ENCODE measurements at places on chromosomes 16 and 17.
A peak's percentile ranks its signal among the peaks of the same experiment; 100 is the strongest.

- no peak for DNase-seq
Observed at GRCh38 chr17:78432226-78433012, 54.0 kb downstream of the PGS1 start.

DNA sequence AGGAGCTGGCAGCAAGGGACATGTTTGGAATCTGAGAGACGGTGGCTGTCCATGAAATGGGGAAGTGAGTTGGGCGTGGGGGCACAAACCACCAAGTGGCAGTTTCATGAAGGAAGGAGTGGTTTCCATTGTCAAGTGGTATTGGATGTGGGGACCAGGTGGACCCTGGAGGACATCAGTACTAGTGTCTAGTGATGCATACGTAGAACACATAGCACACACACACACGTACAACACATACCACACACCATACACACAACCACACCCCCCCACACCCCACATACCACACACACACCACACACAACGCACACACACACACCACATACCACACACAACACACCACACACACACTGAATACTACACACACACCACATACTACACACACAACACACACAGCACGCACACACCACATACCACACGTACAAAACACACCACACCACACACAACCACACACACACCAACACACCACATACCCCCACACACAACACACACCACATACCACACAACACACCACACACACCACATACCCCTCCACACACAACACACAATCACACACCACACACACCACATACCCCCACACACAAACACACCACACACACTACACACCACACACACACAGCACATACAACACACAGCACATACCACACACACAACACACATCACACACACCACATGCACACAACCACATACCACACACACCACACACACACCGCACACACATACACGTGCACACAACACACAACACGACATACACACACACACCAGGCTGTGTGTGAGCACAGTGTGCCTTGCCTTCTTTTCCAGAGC is 41.1 kb upstream of the GSE1 start:
- DNase-seq, result no peak

DNA sequence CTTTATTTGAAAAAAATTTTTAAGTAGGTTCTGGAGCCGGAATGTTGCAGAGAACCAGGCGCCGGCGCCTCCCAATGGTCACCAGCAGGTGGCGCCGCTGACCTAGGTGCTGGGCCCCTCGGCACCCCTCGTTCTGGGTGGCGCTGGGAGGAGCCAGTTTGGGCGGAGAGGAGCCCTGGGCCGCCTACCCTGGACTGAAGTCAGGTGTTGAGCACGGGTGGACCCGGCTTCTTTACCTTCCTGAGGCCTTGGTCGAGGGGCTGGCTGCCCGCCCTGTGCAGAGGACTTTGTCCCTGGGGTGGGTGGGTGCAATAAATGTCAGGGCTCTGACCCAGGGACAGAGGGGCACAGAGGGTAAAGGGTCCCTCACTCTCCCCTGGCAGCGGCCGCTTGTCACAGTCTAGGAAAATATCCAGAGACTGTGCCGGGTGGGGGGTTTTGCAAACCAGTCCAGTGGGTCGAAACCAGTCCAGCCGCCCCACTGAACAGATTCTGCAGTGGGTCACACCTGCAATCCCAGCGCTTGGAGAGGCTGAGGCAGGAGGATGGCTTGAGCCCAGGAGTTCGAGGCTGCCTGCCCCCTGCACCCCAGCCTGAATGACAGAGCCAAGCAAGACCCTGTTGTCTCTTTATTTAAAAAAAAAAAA is 30.1 kb upstream of the TNFRSF13B start:
- DNase-seq, result peak; percentile 63

DNA sequence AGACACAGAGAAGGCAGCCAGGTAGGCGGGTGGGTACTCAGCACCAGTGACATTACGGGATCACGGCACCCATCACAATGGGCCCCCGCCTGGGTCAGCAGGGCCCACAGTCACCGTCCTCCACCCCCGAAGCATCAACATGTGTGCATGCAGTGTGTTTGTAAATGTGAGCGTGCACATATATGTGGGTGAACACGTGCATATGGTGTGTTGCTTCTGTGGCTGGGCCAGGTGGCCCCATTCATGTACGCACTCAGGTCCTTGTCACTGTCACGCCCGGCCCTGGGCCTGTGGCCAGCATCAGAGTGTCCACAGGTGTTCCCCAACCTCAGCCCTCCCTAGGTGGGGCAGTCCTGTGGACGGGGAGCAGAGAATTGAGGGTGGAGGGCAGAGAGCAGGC is 37.1 kb downstream of the TNFRSF13B start:
- DNase-seq, result no peak

DNA sequence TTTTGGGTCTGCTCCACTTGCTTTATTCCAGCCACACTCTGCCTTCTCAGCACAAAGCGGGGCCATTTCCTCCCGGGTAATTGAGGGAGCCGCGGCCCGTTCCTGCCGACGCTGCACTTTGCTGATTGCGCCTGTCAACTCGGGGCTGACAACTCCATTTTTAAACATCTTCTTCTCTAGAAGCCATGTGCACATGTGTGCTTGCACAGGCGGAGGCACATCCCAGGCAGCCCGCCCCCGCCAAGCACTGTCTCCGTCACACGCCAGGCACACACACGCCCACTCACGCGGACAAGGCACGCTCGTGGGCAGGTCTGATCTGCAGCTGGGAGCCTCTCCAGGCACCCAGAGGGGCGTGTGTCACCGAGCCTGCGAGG is 63.2 kb downstream of the ENGASE start:
- no peak for DNase-seq

- no peak for DNase-seq
Observed at GRCh38 chr17:58913552-58913951, 157.9 kb downstream of the PPM1E start.

DNA sequence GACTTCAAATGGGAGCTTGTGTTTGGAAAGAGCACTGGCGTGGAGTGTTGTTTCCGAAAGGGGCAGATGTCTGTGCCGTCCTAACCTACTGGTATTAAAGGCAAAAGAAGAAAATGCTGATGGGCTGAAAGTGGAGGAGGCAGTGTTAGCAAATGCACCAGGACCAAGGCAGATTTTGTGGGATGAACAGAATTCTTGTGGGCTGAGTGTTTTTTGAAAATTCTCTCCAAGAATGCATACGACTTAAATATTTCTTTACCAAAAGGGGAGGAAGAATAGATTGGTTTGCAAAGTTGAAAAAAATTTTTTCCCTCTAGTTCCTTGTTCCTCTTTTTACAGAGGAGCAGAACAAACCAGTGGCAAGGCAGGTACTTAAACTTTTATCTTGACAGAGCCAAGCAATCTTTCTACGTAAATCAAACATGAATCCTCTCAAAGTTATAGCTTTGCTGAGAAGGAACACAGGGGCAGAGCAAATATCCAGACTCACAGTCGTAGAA is 16.8 kb downstream of the MARCHF10 start:
- no peak for DNase-seq

- DNase-seq, result no peak
Observed at GRCh38 chr17:1354030-1354429, 46.0 kb downstream of the YWHAE start.

DNA sequence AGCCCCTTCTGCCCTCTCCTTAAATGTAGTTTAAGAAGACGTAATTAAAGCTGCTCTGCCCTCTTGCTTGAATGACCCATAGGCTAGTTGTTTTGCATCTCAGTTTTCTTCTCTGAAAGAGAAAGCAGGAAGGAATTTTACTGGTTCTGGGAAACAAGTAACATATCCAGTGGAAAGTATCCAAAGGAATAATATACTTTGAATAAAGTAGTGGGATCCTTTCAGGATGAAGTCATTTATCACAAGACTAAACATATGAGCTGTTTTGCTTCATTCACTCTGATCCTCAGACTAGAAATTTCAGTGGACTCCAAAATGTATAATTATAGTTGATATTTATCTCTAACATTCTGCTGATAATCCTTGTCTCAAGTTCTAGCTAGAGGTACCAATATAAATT is 1297.6 kb upstream of the GOT2 start:
- no peak for DNase-seq

- DNase-seq, result no peak
Observed at GRCh38 chr17:13429201-13429600, 172.5 kb downstream of the HS3ST3A1 start.

All from activated T-helper 1 cell treated with anti-CD3 and anti-CD28 coated beads, Interleukin-2, amount 50 U/mL, for 16 hours (primary cell).